Fibroblast of the aortic adventitia (primary cell): ENCODE measurements at places on chromosomes 6 and 20. TPM values are rescaled to one million over a fixed set of nuclear protein-coding genes. Genes with fewer than 3 reads are reported as not detected.

GRCh38 chr6:33945931-33946330 is 142.1 kb upstream of the MLN start:
- DNase-seq = no peak

- DNase-seq = no peak
These were observed 20.7 kb upstream of the CGA start for GRCh38 chr6:87115402-87116135.

GRCh38 chr6:165976684-165977083 is 191.0 kb downstream of the TBXT start:
- no peak for DNase-seq

DNA sequence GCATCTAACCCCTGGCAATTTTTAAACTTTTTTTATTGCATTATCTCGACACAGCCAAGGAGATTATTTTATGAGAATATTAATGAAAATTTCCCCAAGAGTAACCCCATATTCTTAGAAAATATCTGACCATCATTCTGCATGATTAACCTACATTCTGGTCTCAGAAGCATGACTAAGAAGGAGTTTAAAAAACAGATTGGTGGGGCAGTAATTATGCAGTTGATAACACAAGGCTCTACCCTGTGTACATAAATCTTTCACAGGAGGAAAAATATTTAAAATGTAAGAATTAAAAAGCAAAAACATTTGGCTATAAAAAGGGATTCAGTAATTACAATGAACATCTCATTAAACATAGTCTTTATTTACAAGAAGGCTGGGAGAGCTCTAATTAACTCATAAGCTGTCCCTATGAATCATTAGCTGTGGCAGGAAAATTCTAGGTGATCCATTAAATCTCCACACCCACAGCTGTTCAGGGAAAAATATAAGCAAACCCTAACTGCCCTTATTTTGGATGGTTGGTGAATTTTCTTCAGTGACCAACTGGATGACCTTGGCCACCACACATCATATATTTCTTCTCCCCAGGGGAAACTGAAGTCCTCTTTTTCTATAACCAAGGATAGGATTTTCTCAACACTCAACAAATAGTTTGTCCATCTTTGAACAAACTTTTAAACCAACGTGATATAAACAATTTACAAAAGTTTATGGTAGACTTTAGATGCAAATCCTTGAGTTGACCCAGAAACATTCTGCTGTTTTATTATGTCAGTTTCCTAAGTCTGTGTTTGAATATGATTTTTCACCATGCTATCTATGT is 59.5 kb downstream of the PDE7B start:
- DNase-seq = no peak

GRCh38 chr6:46808806-46809205 is 15.6 kb downstream of the MEP1A start:
- DNase-seq = no peak

- DNase-seq = no peak
These were observed 17.1 kb upstream of the RPN2 start for GRCh38 chr20:37161830-37162549.

DNA sequence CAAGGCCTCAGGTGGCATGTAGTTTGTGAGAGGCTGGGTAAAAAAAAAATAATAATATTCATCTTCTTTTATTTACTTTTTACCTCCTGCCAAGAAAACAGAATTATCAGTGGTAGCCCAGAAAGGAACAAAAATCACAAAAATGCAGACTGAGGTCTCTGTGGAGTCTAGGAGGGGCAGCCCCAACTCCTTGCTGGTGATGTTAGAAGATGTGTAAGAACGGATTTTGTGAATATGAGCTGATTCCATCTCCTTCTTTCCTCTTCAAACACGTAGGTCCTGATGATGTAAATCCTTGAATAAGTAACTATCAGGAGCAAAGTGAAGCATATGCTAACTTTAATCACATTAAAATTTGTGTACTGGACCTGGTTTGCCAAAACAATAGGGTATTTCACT is 226.8 kb downstream of the EYA4 start:
- DNase-seq = peak; percentile 22

DNA sequence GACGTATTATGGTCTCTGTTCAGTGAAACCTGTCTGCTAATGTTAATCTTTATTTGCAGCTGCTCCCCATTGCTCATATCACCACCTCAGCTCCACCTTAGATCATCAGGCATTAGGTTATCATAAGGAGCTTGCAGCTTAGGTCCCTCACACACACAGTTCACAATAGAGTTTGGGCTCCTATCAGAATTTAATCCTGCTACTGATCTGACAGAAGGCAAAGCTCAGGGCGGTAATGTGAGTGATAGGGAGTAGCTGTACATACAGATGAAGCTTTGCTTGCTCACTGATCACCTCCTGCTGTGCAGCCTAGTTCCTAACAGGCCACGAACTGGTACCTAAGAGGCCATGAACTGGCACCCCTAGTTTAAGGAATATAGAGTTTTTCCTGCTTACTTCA is 989.7 kb downstream of the EYS start:
- DNase-seq = no peak

- no peak for DNase-seq
These were observed 60.5 kb downstream of the GJA10 start for GRCh38 chr6:89954721-89955148.

DNA sequence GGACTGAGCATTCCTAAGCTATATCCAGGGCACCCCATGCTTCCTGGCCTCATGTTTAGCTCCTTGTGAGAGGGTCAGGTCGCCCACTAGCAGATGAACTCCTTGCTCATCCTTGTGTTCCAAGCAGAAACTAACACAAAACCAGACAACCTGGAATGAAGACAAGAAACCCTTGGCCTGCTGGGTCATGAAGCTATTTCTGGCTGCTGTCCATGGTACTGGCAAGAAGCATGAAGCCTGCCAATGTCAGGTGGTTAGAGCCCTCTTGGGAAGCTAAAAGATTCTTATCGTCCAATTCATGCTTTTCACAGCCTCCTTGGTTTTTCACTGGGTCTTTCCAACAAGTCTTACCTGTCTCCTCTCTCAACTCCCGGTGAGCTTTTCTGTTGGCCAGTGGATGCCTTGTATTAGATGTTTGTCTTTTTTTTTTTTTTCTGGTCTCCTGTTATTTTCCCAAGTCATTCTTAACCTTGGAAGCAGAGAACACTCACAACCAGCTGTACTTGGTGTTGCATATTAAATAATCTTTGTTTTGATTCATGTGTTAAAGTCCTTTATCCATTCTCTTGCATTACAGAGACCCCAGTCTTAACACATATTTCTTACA is 180.3 kb downstream of the ANKRD60 start:
- peak; percentile 44 for DNase-seq

DNA sequence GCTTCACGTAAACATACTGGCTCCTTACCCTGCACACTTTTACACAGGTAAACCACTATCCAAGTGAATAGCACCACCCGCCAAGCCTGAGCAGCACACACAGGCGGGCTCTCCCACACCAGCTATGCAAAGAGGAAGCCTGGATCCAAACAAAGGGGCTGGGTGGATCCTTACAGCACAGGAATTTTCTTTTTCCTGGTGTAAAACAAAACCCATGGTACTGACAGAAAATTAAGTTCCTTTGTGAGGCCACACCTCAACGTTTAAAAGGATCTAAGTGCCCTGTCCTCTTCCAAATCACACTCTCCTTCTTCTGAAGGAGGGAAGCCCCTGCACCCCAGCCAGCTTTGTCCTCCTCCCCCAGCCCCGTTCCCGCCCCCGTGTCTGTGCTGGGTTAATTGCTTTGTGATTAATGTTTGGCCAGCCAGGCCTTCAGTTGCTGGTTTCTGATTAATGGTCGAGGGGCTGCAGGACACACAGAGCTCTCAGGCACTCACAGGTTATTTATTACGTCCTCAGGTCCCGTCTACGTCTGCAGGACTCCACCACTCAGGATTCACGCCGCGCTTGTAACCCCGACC is 6.1 kb downstream of the DACT2 start:
- DNase-seq = no peak

DNA sequence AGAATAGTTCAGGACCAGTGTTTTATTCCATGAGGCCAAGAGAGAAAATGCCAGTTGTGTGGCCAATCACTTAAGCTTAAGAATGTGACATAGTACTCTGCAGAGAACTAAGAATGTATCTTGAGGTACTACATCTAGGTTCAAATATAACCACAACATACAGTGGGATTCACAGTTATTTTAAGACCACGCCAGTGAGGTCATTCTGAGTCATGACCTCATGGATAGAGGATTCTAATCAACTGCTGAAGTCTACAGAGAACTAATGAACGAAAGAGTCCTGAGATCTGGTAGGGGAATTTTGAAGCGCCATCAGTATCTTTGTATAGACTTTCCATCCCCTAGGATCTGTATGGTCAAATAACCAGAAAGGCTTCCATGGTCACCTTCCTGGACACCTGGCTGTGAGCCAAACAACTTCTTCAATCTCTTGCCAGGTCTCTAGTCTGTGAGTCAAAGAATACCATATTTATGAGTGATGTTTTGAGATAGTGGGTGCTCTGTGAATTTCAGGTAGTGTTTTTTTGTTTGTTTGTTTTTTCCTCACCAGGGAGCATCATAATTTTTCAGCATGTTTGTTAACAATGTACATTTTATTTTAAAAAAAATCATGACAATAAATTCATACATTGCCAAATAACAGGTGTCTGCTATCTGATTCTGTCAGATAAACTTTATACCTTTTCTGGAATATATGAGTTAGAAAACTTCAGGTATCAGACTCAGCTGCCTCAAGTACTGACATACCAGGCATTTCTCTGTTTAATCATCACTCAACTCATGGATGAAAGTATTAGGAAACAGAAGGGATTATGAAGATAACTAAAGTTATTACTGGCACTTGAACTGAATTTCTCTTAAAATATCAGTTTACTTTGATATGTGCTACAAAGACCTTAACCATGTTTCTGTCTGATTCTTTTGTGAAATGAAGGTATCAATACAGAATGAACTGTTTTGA is 217.9 kb downstream of the PLCB4 start:
- no peak for DNase-seq

- DNase-seq = no peak
These were observed 22.4 kb upstream of the BPIFA2 start for GRCh38 chr20:33145521-33145920.

- DNase-seq = no peak
These were observed 10.6 kb downstream of the PRIM2 start for GRCh38 chr6:57328074-57328473.

DNA sequence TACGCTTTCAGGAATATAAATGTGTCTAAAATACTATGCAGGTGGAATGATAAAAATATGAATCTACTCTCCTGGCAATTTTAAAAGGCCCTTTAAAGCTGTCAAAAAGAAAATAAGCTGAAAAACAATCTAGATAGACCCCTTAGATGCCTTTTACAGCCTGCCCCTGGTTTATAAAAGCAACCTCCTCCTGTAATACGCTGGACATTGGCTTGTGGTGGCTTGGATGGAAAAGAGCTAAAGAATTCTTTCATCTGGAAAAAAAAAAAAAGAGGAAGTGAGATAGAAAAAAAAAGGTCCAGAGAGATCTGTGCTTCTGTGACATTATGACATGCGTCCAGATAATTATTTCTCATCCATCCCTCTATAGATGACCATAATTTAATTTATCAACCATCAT is 115.9 kb upstream of the NRSN1 start:
- DNase-seq = no peak

GRCh38 chr6:20946022-20946421 is 411.8 kb downstream of the CDKAL1 start:
- DNase-seq = peak; percentile 13

DNA sequence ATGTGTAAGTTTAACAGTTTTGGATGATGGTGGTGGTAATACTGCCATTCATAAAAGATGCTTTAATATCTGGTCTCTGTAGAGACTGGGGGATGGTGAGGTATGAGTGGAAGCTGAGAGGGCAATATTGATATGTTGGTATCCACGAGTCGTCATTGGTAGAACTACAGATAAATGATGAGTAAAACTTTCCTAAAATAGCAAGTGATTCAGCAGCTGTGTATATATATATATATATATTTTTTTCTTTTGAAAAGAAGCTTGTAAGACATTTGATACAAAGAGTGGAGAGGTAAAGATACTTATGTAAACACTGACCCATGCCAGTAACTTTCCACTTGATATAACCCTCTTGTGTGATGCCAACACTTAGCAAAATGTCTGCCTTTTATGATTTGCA is 41.7 kb upstream of the CITED2 start:
- DNase-seq = peak; percentile 14

- no peak for DNase-seq
These were observed 259.4 kb downstream of the TMEM242 start for GRCh38 chr6:157063923-157064322.

DNA sequence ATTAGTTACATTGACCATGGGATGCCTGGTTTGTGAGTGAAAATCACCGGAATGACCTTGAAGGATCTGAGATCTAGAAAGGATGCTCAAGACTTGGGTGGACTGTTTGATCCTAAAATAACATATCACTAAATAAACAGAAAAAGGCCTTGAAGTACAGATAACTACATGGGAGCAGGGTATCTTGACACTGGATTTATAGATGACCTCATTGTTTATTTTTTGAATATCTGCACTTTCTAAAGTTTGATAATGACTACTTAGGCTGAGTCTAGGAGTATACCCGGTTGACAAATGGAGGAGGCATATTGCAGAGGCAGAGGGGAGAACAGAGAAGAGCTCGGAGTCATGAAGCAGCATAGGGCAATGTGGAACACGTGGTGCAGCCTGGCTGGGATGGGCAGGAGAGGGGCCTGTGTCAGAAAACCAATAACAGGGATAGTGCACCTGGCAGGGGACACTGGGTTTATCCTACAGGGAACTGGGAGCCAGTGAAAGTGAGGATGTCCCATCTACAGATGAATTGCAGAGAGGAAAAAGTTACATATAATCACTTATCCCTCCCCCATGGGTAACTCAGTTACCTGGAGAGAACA is 50.3 kb downstream of the PLAGL1 start:
- DNase-seq = no peak

- DNase-seq = no peak
These were observed 72.0 kb downstream of the CHMP4B start for GRCh38 chr20:33883164-33883563.

- no peak for DNase-seq
These were observed 626.1 kb downstream of the COL12A1 start for GRCh38 chr6:74579794-74580193.

DNA sequence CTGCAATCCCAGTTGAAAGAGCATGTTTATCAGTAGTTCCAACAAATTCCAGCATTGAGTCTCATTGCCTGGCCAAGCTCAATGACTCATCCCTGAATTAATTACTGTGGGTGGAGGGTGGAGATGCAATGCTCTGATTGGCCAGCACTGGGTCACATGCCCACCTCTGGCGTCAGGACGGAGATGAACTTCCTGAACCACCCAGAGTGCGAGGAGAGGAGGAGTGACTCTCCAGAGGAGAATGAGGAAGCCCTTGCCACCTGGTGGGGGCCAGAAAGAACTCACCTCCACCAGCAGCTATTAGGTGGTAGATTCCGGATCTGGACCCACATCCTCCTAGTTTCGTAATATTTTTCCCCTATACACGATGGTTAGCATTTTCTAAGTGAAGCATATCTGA is 283.9 kb downstream of the TBC1D7 start:
- DNase-seq = peak; percentile 4

- DNase-seq = no peak
These were observed 132.7 kb downstream of the AGPAT4 start for GRCh38 chr6:161141173-161141572.

GRCh38 chr6:54519161-54519560 is 210.9 kb downstream of the TINAG start:
- no peak for DNase-seq

The EPHA7 gene
- total RNA-seq = 0.65 and 1.5 TPM in 2 replicates

The PPP1R16B gene
- total RNA-seq = 0.09 and 0.33 TPM in 2 replicates

The DEFB132 gene
- not detected in 2 replicates for total RNA-seq

The ZBTB9 gene
- 3.8 and 5.5 TPM in 2 replicates for total RNA-seq

The HLA-E gene
- total RNA-seq = 115 and 227 TPM in 2 replicates

The LPIN3 gene
- 3.4 and 5.3 TPM in 2 replicates for total RNA-seq

The FAM184A gene
- 0.74 and 1.9 TPM in 2 replicates for total RNA-seq

The BPIFA3 gene
- total RNA-seq = not detected in 2 replicates

The SLC17A2 gene
- 0.09 TPM in 1 of 2 replicates, not detected in the other for total RNA-seq

The BANF2 gene
- total RNA-seq = not detected in 2 replicates

The VSTM2L gene
- total RNA-seq = 0.57 and 1.4 TPM in 2 replicates

The FARS2 gene
- 7.6 and 25.5 TPM in 2 replicates for total RNA-seq
